Immature natural killer cell (primary cell): ENCODE measurements at places on chromosomes 11 and 22.

DNA sequence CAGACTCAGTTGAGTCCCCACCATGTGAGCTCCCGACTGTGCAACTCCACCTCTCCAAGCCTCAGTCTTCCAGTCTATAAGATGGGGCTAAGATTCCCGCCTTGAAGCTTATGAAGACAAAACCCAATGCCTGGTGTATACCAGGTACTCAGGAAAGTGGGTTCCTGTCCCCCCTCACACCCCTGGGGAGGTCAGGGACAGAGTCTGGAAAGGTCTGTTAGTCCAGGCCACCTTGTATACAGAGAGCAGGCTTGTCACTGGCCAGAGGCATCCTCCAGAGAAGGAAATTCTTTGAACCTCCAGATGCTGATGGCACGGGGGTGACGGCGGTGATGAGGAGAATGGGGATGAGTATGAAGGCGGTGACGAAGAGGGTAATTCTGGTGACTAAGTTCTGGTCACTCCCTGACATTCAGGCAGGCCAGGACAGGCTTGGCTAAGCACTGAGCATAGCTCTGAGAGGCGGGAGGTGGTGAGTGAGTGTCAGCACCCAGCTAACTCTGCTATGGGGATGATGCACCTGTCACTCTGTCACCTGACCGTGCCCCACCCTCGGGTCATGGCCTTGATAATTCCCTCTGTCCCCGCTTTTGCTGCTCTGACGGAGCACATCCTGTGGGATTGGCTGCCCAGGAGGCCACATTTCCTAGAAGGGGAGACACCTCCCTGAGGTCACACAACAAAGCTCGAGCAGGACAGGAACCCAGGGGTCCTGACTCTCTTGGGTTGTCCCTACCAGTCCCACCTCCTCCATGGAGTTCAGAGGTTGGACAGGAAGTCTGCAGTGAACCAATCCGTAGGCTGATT, 30.9 kb upstream of the CSNK1E start:
- no peak for DNase-seq

DNA sequence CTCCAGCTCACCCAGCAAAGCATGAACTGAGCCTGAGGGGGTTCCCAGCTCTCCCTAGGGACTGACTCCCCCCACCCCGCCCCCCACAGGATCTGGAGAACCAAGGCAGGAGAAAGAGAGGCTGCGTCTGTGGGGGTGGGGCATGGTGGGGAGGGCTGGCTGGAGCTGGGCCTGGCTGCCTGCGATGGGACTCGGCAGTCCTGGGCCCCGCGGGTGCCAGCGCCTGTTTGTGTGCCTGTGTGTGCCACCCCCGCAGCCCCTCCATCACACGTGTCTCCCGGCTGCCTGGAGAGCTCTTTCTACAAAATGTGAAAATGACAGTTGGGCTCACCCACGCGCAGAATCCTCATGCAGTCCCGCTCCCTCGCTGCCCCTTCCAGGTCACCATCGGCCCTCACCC, 46.8 kb downstream of the CACNA1I start:
- no peak for DNase-seq

- DNase-seq, result no peak
Observed at GRCh38 chr22:18955696-18956095, 19.6 kb upstream of the PRODH start.

DNA sequence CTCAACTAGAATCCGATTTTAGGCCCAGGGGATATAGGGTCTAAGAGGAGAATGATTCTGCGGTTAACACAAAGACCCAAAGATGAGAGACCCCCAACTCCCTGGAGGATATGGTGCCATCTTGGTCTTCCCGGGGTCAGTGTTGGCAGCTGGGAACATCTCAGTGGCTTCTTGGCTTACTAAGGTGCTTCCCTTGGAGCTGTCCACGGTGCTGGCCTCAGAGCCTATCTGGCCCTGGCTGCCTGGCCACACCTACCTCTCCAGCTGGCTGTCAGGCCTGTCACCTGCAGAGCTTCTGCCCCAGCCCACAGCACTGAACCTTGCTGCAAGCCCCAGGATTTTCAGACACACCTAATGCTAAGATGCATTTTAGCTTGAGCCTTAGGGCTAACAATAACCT, 70.7 kb upstream of the THY1 start:
- no peak for DNase-seq

- no peak for DNase-seq
Observed at GRCh38 chr11:134332782-134333181, 994 bp downstream of the GLB1L2 start.

GRCh38 chr11:80163011-80163410, 722.2 kb upstream of the TENM4 start:
- DNase-seq, result no peak

- no peak for DNase-seq
Observed at GRCh38 chr11:12017865-12018453, 9.5 kb upstream of the DKK3 start.
